CD4-positive, CD25-positive, alpha-beta regulatory T cell (primary cell): ENCODE measurements at places on chromosomes 3 and 15.

- DNase-seq = no peak
- no peaks in the 10 kb centered on the region for H3K36me3 ChIP-seq
- H3K27me3 ChIP-seq = peaks cover 3% of the 10 kb centered on the region
- H3K4me1 ChIP-seq = no peaks in the 10 kb centered on the region
- H3K27ac ChIP-seq = no peak overlapping the region
Observed at GRCh38 chr3:144104186-144104585, 132.6 kb downstream of the DIPK2A start.

GRCh38 chr3:18201315-18201714 lies 223.8 kb downstream of the SATB1 start:
- DNase-seq = no peak
- no peaks in the 10 kb centered on the region for H3K27me3 ChIP-seq
- no peaks in the 10 kb centered on the region for H3K4me1 ChIP-seq
- no peaks in the 10 kb centered on the region for H3K36me3 ChIP-seq

DNA sequence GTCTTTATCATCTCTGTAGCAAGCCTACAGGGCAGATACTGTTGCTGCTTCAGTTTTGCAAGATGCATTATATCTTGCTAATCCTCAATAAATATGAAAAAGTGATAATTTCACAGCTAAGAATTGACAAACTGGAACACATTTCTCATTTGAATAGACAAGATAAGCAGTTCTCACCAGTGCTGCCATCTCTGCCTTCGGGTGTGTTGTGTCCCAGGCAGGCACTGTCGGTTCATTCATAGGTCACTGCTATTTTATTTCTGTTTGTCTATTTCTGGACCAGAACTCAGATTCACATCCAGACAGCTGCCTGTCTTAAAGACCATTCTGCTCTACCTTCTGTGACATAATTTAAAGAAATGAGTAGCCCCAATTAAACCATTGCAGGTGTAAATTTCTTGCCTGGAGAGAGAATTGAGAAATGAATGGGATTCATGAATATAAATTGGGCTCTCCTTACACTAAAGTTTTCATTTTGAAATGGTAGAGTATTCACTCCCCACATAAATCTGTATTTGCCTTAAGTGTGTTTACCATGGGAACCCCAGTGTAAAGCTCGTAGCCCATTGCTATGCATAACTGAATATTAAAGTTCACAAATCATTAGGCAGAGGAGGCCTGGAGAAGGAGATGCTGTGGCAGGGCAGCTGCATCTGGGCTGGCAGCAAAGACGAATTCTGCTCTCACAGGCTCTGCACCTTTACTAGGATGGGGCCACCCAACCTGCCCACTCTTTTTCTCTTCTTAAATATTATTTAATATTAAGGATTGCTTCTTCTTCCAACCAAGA lies 149.9 kb downstream of the ARPP21 start:
- H3K4me3 ChIP-seq = no peak overlapping the region
- no peaks in the 10 kb centered on the region for H3K36me3 ChIP-seq
- DNase-seq = no peak
- no peaks in the 10 kb centered on the region for H3K27me3 ChIP-seq
- H3K4me1 ChIP-seq = no peaks in the 10 kb centered on the region
- no peak overlapping the region for H3K27ac ChIP-seq

DNA sequence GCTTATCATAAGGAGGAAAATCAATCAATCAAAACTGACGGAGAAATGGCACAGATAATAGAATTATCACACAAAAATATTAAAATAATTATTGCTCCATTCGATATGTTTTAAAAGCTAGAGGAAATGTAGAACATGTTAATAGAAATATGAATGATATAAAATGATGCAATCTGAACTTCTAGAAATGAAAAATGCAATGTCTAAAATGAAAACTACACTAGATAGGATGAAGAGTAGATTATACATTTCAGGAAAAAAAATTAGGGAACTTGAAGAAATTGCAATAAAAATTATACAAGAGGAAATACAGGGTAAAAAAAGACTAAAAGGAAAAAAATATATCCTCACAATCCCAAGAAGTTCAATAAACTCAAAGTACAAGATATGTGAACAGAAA lies 80.2 kb upstream of the TP63 start:
- no peaks in the 10 kb centered on the region for H3K27me3 ChIP-seq
- H3K27ac ChIP-seq = no peak overlapping the region
- DNase-seq = no peak
- H3K36me3 ChIP-seq = no peaks in the 10 kb centered on the region
- no peaks in the 10 kb centered on the region for H3K4me1 ChIP-seq

- no peak for DNase-seq
- H3K36me3 ChIP-seq = no peaks in the 10 kb centered on the region
- H3K27ac ChIP-seq = no peak overlapping the region
- H3K4me3 ChIP-seq = no peak overlapping the region
Observed at GRCh38 chr3:166169681-166170080, 332.5 kb upstream of the BCHE start.

GRCh38 chr3:9673082-9673481 lies 23.8 kb downstream of the MTMR14 start:
- no peaks in the 10 kb centered on the region for H3K4me1 ChIP-seq
- H3K27me3 ChIP-seq = no peaks in the 10 kb centered on the region
- H3K4me3 ChIP-seq = no peak overlapping the region
- no peak overlapping the region for H3K27ac ChIP-seq
- no peak for DNase-seq

GRCh38 chr3:103203441-103203840 lies 768.6 kb downstream of the ZPLD1 start:
- no peaks in the 10 kb centered on the region for H3K4me1 ChIP-seq
- H3K27ac ChIP-seq = no peak overlapping the region

DNA sequence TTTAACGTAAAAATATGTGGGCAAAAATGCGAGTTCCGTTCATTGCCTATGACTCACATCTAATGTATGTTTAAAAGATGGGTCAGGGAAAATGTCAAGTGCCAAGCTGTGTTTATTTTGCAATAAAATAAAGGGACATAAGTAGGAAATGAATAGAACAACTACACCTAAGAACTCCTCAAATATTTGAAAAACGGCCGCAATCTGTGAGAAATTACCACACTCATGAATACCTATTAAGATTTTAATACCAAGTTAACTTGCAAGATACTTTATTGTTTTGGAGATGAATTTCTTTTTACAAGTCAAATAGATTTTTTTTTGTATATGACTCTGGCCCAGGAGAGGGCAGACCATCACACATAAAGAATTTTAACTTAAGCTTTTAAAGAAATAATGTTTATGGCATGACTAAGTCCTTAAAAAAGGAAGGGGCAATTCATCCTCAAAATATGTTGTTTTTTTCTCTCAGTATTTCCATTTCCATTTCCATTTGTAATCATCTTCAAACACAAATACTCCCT lies 152.7 kb downstream of the SUCNR1 start:
- H3K36me3 ChIP-seq = no peaks in the 10 kb centered on the region
- no peaks in the 10 kb centered on the region for H3K27me3 ChIP-seq
- no peaks in the 10 kb centered on the region for H3K4me1 ChIP-seq
- no peak overlapping the region for H3K27ac ChIP-seq
- no peak for DNase-seq
- no peak overlapping the region for H3K4me3 ChIP-seq

- H3K4me1 ChIP-seq = no peaks in the 10 kb centered on the region
- H3K27me3 ChIP-seq = peaks cover 3% of the 10 kb centered on the region
- no peak overlapping the region for H3K4me3 ChIP-seq
- no peak for DNase-seq
Observed at GRCh38 chr15:83959477-83959876, 276.1 kb upstream of the GOLGA6L4 start.

DNA sequence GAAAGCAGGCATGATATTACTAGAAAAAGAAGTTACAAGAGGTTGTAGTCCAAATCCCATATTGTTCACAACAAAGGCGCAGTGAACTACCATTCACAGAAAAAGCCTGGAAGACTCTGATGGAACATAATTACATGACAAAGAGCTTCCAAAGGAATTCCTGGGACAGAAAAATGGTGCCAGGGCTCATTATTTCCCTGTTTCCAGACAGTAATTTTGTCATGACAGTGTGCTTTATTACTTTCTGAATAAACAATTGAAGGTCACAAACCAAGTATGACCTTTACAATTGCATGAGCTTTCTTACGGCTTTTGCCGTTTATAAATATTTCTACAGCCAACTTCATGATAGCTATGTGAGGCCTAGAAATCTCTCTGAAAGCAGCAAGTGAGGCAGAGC lies 61.0 kb downstream of the CYFIP1 start:
- H3K4me3 ChIP-seq = no peak overlapping the region
- no peak for DNase-seq
- H3K27ac ChIP-seq = no peak overlapping the region
- H3K27me3 ChIP-seq = no peaks in the 10 kb centered on the region
- no peaks in the 10 kb centered on the region for H3K36me3 ChIP-seq

DNA sequence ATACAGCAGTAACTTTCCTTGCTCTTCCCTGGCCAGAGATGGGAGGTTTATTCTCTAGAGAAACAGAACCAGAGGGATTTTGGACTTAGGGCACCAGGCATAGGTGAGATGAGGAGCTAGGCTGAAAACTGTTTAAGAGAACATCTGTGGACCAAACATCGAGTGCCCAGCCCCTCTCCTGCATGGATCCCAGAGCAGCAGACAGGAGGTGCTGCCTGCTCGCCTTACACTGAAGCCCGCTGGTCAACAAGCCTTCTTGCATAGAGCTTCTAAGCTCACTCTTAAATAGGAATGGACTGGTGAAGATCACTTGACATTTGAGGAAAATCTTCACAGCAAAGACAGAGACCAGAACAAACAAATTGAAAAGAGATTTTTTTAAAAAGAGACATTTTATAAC lies 41.2 kb downstream of the PARP15 start:
- no peak for DNase-seq
- H3K4me1 ChIP-seq = no peaks in the 10 kb centered on the region
- no peak overlapping the region for H3K27ac ChIP-seq
- H3K4me3 ChIP-seq = no peak overlapping the region
- H3K36me3 ChIP-seq = peaks cover 71% of the 10 kb centered on the region
- no peaks in the 10 kb centered on the region for H3K27me3 ChIP-seq

DNA sequence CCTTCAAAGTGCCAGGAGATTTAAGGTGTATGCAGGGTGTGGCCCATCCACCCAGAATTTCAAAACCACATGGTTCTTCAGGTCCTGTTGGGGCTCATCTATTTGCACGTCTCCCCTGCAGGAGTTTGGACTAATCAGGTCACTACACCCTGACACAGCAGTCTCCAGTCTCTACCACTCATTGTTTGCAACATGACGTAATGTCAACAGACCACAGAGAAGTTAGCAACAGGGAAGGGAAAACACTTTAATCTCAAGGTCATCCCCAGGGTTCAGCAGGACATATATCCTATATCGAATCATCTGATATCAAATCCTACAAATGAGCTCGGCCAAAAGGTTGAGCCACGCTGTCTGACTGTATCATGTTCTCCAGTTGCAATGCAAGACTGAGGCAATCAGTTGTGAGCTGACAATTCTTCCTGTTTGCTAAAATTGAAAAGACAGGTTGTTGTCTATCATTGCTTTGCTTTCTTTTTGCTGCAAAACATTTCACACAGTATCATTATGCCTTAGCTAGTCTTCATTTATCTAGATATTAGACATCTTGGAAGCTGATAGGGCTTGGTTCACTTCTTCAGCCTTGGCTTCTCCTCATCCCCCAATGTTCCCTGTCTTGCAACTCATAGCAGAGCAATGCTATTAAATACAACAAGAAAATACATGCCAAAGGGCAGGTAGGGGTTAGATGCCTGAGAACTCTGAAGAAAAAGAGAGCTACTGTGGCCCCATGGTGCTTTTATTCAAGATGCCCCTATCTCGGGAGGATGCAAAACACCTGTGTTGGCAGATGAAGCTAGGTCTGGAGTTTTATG lies 13.4 kb upstream of the LEKR1 start:
- peaks cover 28% of the 10 kb centered on the region for H3K4me1 ChIP-seq
- DNase-seq = no peak
- H3K27ac ChIP-seq = peak overlapping the region; percentile 52
- H3K27me3 ChIP-seq = no peaks in the 10 kb centered on the region
- H3K4me3 ChIP-seq = peak overlapping the region; percentile 61
- no peaks in the 10 kb centered on the region for H3K36me3 ChIP-seq

- no peaks in the 10 kb centered on the region for H3K27me3 ChIP-seq
- no peak for DNase-seq
- H3K4me1 ChIP-seq = peaks cover 5% of the 10 kb centered on the region
- H3K4me3 ChIP-seq = no peak overlapping the region
- no peak overlapping the region for H3K27ac ChIP-seq
Observed at GRCh38 chr3:171353423-171353822, 106.8 kb downstream of the TNIK start.

GRCh38 chr3:113147681-113148261 lies 63.6 kb upstream of the BOC start:
- H3K36me3 ChIP-seq = no peaks in the 10 kb centered on the region
- H3K27me3 ChIP-seq = peaks cover 7% of the 10 kb centered on the region
- DNase-seq = no peak
- H3K4me1 ChIP-seq = no peaks in the 10 kb centered on the region

- H3K4me1 ChIP-seq = no peaks in the 10 kb centered on the region
- H3K36me3 ChIP-seq = no peaks in the 10 kb centered on the region
- no peak for DNase-seq
- no peak overlapping the region for H3K27ac ChIP-seq
Observed at GRCh38 chr15:95290176-95290974, 1040.1 kb upstream of the NR2F2 start.

GRCh38 chr3:150733373-150733935 lies 29.5 kb downstream of the SIAH2 start:
- no peak overlapping the region for H3K4me3 ChIP-seq
- H3K27ac ChIP-seq = no peak overlapping the region
- H3K27me3 ChIP-seq = no peaks in the 10 kb centered on the region

- H3K4me3 ChIP-seq = no peak overlapping the region
- no peaks in the 10 kb centered on the region for H3K36me3 ChIP-seq
- no peak for DNase-seq
- no peak overlapping the region for H3K27ac ChIP-seq
Observed at GRCh38 chr15:87572381-87572910, 684.1 kb downstream of the NTRK3 start.

GRCh38 chr3:16704941-16705340 lies 99.7 kb upstream of the DAZL start:
- no peaks in the 10 kb centered on the region for H3K4me1 ChIP-seq
- H3K27ac ChIP-seq = no peak overlapping the region
- peaks cover 15% of the 10 kb centered on the region for H3K27me3 ChIP-seq
- no peaks in the 10 kb centered on the region for H3K36me3 ChIP-seq
- no peak overlapping the region for H3K4me3 ChIP-seq

GRCh38 chr3:106929081-106929480 lies 448.2 kb upstream of the CCDC54 start:
- H3K4me3 ChIP-seq = no peak overlapping the region
- no peak for DNase-seq
- no peaks in the 10 kb centered on the region for H3K27me3 ChIP-seq

GRCh38 chr3:131731709-131732108 lies 228.9 kb upstream of the MRPL3 start:
- H3K4me1 ChIP-seq = no peaks in the 10 kb centered on the region
- H3K36me3 ChIP-seq = no peaks in the 10 kb centered on the region
- DNase-seq = no peak
- H3K27ac ChIP-seq = no peak overlapping the region
- no peaks in the 10 kb centered on the region for H3K27me3 ChIP-seq
- no peak overlapping the region for H3K4me3 ChIP-seq

- no peaks in the 10 kb centered on the region for H3K4me1 ChIP-seq
- no peak for DNase-seq
- H3K36me3 ChIP-seq = no peaks in the 10 kb centered on the region
- H3K4me3 ChIP-seq = no peak overlapping the region
- H3K27me3 ChIP-seq = no peaks in the 10 kb centered on the region
Observed at GRCh38 chr15:49490966-49491365, 67.9 kb downstream of the FGF7 start.

- no peaks in the 10 kb centered on the region for H3K36me3 ChIP-seq
- DNase-seq = no peak
- no peaks in the 10 kb centered on the region for H3K27me3 ChIP-seq
- H3K4me1 ChIP-seq = no peaks in the 10 kb centered on the region
Observed at GRCh38 chr15:45918839-45919238, 284.0 kb downstream of the SQOR start.

- H3K27ac ChIP-seq = no peak overlapping the region
- no peak overlapping the region for H3K4me3 ChIP-seq
- no peaks in the 10 kb centered on the region for H3K4me1 ChIP-seq
- no peaks in the 10 kb centered on the region for H3K36me3 ChIP-seq
Observed at GRCh38 chr3:134067531-134068161, 37.9 kb upstream of the SLCO2A1 start.
